ENCODE measurements at places on chromosomes 7 and 10. TPM values are rescaled to one million over a fixed set of nuclear protein-coding genes. Genes with fewer than 3 reads are reported as not detected.

DNA sequence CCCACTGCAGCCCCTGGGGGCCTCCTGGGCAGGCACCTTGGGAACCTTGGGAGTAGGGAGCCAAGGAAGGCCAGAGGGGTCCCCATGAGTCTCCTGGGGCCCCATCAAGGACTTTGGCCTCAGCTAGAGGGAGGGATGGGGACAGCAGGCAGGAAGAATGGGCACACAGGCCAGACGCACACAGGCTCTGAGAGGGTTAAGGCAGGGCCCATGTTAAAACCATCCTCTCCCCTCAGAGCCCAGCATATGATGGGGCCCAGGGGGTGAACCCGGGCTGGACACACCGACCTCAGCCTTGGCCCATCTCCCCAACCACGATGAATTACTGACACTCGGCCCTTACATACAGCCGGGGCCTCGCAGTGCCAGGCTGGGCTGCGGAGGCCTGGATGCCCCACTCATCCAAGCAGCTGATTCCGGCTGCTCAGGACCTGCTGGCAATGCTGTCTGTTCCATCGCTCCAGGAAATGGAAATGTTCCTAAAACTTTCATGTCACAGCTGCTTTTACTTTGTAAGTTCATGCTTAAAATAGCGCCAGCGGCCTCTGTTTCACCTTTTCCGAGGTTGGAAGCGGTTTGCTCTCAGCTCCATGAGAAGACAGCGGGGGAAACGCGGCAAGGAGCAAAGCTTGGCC, 17.3 kb upstream of the INPP5A start:
- DNase-seq, result peak; percentile 32

- no peak for DNase-seq
Observed at GRCh38 chr10:93054486-93054885, 6.1 kb upstream of the CYP26C1 start.

GRCh38 chr7:141700848-141701371, 1.1 kb downstream of the DENND11 start:
- peak; percentile 10 for DNase-seq

DNA sequence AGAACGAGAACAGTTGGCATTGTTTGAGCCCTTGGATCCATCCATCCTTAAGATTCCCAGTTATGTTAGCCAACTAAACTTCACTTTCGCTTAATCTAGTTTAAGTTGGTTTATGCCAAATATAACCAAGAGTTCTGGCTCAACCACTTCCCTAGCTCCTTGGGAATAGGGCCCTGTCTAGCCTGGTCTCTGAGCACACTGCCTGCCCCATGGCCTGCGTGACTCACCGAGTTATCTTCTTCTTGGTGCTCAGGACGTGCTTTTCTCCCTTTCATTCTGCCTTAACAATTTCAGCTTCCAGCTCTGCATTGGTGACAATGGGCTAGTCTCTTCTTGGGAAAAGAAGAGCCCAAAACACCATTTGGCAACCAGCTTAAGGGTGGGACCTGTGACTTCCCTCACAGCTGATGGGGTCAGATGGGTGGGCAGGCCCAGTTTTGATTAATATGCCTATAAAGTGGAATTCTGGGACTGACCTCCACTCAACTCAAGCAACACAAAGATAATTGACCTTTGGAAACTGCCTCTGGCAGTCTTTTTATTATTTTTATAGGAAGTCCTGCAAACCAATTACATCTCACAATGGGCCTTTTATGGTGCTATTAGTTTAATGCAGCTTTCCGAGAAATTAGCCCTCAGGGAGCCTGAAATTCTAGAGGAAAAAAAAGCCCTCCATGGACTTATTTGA, 126.4 kb downstream of the CFAP58 start:
- DNase-seq, result peak; percentile 78

- DNase-seq, result peak; percentile 36
Observed at GRCh38 chr7:35695473-35695850, 527 bp upstream of the HERPUD2 start.

COL28A1 gene
- total RNA-seq, result not detected

OR2A5 gene
- total RNA-seq, result not detected

EMX2 gene
- not detected for total RNA-seq
